ENCODE measurements at places on chromosomes 2 and 18.
A peak's percentile ranks its signal among the peaks of the same experiment; 100 is the strongest.

DNA sequence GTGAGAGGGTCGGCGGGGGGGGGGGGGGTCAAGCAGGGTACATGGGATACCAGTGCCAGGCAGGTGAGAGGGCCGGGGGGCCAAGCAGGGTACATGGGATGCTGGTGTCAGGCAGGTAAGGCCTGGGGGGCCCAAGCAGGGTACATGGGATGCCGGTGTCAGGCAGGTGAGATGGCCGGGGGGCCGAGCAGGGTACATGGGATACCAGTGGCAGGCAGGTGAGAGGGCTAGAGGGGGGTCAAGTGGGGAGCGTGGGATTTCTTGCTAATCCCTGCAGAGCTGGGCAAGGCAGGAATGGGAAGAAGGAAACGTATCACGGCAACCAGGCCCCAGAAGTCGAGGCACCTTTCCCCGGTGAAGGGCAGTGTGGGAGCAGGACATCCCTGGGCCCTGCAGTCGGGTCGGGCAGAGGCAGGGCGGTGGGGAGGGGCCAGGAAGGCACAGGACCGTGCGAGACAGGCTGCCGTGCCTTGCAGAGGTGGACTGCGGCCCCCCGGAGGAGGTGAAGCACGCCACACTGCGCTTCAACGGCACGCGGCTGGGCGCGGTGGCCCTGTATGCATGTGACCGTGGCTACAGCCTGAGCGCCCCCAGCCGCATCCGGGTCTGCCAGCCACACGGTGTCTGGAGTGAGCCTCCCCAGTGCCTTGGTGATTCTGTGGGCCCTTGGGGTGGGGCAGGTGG, 49.3 kb downstream of the MTERF4 start:
- DNase-seq: no peak

DNA sequence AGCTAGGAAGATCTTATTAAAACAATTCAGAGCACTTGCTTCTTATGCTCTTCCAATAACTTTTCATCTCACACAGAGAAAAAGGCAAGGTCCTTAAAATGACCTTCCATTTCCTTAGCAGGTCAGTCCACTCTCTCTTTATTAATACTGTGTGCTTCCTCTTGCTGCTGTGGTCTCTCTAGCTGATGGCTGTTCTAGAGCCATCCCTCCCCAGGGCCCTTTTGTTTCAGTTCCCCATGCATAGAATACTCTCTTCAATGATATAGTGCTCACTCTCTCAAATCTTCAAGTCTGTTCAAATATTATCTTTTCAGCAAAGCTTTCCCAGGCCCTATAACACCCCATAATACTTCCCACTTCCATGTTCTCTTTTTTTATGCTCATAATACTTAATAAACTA, 469.3 kb downstream of the METTL4 start:
- no peak for DNase-seq

- DNase-seq: no peak
These were observed 200.7 kb downstream of the TMEM163 start for GRCh38 chr2:134518101-134518500.

DNA sequence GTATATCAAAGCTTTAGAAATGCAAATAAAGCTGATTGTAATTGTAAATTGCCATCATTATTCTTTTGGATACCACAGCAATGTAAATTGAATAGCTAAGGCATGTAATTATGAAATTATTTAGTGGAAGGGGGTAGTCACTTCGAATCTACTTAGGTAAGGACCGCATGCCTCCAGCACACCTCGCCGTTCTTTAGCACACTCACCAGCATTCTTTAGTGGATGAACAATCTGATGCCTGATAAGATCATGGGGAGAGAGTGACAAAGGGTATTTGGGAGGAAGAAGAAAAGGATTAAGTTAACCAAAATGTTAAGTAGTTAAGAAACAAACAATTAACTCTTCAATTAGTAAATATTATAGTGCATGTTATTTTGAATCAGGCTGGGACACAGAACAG, 46.4 kb upstream of the DSC1 start:
- no peak for DNase-seq

GRCh38 chr18:35616664-35617423, 35.3 kb downstream of the GALNT1 start:
- peak; percentile 55 for DNase-seq

GRCh38 chr2:133444465-133444864, 123.8 kb downstream of the NCKAP5 start:
- DNase-seq: no peak

DNA sequence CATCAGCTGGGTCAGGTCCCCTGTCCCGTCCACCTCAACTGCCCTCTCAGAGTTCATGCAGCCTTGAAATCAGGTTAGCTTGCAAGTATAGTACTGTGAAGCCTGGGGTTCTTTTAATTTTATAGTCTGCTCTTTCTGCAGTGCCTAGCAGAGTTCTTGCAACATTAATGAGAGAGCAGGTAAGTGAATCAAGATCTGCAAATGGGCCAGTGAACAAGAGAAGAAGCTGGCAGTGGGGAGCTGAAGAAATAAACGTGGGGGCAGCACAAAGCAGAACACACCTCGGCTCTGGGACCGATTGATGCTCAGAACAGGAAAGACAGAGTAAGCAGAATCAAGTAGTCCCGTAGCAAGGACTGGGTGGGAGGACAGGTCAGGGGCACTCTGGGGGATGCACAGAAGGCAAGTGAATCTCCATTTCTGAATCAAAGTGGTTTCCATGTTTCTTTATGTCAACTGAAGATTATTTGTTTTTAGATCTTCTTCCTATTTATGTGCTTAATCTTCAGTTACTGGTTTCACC, 675.5 kb downstream of the RNF144A start:
- no peak for DNase-seq

- DNase-seq: no peak
These were observed 6.9 kb upstream of the STAT1 start for GRCh38 chr2:191020742-191021381.

DNA sequence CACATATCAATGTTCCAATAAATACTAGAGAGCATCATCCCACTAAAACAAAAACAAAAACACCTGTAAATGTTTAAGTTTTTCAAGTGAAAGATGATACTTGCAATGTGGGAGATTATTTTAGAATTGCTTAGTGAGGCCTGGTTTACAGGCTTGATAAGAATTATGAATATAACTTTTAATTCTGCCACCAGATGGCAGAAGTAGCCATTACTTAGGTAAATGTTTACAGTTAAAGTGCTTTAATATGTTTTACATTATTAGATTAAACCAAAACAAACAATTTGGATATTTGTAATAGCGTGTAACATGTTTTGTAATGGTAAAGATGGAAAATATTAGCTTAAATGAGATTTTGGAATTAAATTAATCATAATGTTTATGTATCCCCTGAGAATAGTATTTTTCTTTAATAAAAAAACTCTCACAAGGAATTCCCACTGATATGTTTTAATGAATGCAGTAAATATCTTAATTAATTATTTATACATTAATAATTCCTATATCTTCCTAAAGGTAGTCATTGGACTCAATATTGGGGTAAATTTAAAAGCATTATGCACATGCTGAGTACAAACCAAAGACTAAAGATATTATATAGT, 522.0 kb downstream of the SPAG16 start:
- DNase-seq: no peak

DNA sequence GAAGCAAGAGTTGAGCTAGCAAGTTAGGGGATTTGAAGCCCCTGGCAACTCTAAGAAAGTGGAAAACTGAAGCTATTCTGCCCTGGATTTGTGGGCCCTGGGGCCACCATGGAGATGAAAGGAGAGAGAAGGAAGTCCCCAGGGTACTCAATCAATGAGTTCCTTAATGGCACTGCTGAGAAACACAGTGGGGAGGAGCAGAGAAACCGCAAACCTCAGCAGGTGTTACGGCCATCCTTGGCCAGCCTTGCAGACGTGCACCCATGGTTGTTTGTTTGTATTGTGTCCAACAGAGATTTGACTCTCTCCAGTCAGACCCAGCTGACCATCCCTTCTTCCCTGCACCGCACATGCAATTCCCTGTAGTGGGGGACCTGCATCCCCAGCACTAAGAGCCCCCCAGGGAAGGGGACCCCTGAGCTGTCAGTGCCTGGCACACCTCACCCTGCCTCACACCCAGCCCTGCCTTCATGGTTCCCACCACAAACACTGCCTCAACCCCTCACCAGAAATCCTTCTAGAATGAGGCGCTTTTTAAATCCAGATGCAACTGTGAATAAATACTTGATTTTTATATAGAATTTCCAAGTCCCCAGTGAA, 255.3 kb downstream of the SH3BP4 start:
- DNase-seq: peak; percentile 18

DNA sequence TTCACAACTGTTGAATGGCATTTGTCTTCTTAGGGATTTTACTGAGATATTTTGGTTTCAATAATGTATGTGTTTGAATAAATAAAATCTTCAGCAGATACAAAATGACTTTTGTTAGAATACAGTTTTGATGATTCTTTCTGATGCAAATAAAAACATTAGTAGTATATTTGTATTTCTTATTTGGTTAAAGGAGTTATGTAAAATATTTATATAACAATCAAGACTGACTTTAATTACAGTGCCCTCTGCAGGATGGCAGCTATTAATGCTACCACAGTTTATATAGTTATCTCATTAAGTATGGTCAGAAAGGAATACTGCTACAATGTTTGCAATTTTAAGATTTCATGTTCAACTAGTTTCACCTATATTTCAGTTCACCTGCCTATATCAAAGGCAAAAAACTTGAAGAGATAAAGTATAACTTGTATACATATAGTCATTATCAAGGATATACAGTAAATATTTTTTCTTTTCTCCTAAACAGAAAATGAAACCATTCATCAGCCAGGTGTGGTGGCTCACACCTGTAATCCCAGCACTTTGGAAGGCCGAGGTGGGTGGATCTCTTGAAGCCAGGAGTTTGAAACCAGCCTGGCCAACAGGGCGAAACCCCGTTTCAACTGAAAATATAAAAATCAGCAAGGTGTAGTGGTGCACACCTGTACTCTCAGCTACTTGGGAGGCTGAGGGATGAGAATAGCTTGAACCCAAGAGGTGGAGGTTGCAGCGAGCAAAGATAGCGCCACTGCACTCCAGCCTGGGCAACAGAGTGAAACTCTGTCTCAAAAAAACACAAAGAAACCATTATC, 19.8 kb downstream of the ARL5A start:
- DNase-seq: no peak

DNA sequence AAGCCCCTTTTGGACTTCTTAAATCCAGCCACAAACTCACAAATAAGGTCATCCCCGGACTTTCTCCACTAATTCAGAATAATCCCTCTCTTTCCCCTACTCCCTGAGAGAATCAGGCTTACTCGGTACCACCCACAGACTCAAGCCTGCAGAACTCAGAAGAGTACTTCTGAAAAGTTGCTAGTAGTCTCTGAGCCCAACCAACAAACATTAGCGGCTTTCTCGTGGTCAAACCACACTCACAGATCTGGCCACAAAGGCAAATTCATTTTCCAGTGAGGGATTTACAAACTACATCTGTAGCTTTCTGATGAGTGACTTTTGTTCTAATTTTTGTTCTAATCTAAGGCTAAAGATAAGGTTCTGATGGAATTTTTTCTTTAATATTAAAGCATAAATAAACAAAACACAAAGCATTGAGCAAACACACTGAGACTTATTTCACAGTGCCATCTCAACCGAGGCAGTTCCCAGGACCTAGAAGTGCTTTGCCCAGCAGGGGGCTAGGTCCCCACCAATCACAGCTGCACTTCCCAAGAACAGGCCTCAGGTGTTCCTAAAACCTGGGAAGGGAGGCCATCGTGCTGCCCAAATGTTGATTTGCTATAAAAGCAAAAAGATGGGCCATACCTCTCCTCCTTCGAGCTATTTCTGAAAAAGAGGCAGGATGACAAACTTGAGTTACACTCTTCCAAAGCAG, 110.7 kb downstream of the COLEC12 start:
- no peak for DNase-seq

GRCh38 chr18:8667846-8668245, 37.5 kb upstream of the MTCL1 start:
- DNase-seq: no peak

GRCh38 chr18:6056171-6056910, 161.0 kb upstream of the TMEM200C start:
- no peak for DNase-seq

DNA sequence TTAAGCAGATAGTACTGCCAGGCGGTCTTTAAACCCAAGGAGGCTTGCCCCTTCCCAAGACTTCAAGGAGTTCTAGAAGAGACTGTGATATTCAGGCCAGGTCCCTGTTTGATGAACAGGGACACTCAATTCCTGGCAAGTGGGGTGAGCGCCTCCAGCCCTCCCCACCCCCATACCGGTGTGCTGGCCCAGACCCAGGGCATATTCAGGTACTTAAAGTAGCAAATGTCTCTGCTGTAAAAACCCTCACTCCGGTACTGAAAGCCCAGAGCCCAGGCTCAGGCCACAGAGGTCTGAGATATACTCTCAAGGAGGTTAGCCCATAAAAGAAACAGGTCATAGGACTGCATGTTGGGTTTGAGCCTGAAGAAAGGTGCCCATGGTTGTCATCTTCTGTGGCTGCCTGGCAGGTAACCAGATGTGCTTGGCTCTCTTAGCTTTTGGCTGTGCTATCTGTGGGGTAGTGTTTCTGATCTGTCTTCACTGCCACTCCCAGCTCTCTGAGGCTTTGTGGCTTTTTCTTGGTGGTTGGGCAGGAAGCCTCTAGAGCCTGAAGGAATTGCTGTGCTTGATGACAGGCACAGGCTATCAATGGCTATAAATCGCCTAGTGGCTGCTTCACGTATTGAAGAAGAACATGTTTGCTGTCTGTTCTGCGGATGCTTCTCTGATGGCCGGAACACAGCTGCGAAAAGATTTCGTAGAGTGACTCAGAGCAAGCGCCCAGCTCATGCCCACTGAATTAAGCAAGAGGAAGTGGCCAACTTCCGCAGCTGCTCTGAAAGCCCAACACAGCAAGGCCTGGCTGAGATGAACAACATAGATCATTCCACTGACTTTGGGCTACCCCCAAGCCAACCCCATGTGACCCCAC, 63.3 kb upstream of the ALPP start:
- peak; percentile 58 for DNase-seq

- DNase-seq: no peak
These were observed 1664.6 kb upstream of the CELF4 start for GRCh38 chr18:39230086-39230803.

DNA sequence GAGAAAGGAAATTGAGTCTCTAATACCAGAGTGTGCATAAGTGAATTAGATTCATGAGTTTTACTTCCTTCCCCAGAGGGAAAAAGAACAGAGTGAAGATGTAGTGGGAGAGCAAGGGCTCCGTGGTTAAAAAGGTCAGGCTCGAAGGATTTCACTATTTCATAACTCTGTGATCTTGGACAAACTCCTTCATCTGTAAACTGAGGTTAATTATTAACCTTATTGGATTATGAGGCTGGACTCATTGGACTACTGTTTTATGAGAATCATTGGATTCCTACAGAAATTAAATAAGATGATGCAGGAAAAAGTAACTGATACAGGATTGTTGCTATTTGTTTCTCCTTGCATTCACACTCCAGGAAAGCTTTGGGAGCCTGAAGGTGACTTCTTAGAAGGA, 45.0 kb downstream of the SRD5A2 start:
- DNase-seq: no peak

GRCh38 chr2:226839951-226840350, 4.1 kb downstream of the RHBDD1 start:
- no peak for DNase-seq

GRCh38 chr2:65186872-65187851, 40.5 kb upstream of the ACTR2 start:
- peak; percentile 70 for DNase-seq

Measured in GM19239 (cell line).